ENCODE measurements at places on chromosomes 3 and 15.
A peak's percentile ranks its signal among the peaks of the same experiment; 100 is the strongest.

DNA sequence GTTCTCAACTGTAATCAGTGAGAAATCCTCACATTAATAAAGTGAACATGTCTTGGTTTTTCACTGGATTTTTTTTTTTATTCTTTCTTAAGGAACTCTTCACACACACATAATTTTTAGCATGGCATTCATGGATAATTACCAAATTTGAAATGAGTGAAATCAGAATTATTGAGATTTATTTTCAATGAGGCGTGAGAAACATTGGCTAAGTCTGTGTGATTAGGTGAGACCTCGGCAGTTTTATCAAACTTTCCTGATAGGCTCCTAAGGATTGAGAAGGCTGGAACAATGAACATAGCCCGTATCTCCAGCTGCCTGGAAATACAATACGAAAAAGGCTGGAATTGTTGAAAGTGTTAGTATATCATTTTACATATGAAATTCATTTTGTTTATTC lies 35.5 kb downstream of the MDFIC2 start:
- DNase-seq: no peak

DNA sequence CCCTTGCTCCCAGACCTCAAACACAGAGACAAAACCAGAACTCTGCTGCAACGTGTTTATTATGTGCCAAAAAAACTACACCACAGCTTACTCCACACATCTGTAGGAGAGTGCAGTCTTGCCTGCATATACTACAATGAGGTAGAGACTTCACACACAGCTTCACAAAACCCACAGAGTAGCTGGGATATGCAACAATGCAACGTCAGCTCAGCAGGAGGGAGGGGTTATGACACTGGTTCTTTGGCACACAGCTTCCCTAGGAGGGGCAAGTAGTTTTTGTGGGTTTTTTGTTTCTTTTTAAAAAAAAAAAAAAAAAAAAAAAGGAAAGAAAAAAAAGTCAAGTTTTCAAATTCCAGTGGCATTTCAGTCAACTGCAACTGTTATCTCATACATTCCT lies 2.9 kb upstream of the RPS17 start:
- DNase-seq: peak; percentile 11

DNA sequence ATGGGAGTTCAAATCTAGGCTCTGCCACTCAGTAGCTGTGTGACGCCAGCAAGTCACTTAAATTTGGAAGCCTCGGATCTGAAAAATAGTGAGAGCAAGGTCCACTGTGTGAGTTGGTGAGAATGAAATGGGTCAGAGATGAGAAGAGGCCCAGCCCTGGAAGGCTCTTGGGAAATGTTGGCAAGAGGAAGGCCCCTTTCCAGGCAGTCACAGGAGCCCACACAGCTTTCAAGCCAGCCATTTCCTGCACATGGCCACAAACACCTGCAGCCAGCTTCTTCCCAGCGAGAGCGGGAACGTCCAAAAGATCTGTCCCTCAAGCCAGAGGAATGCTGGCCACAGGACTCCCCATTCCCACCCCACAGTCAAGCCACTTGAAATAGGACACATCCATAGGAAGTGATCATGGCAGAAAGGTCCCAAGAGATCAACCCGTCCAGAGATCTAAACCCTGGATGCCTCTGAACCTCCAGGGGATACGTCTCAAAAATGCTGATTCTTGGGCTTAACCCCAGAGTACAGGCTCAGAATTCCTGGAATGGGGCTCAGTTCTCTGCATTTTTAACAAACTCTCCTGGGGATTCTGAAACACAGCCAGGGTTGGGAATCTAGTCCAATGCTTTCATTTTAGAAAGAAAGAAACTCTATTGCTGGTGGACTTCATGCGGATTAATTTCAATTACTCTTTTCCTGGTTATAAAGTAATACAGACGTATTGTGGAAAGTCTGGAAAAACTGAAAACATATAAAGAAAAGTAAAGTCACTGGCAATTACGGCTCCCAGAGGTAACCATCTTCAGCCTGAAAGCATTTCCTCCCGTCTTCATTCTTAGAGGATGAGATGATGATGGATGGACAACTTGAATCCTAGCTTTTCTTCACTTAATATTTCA lies 35.9 kb downstream of the NTRK3 start:
- no peak for DNase-seq

DNA sequence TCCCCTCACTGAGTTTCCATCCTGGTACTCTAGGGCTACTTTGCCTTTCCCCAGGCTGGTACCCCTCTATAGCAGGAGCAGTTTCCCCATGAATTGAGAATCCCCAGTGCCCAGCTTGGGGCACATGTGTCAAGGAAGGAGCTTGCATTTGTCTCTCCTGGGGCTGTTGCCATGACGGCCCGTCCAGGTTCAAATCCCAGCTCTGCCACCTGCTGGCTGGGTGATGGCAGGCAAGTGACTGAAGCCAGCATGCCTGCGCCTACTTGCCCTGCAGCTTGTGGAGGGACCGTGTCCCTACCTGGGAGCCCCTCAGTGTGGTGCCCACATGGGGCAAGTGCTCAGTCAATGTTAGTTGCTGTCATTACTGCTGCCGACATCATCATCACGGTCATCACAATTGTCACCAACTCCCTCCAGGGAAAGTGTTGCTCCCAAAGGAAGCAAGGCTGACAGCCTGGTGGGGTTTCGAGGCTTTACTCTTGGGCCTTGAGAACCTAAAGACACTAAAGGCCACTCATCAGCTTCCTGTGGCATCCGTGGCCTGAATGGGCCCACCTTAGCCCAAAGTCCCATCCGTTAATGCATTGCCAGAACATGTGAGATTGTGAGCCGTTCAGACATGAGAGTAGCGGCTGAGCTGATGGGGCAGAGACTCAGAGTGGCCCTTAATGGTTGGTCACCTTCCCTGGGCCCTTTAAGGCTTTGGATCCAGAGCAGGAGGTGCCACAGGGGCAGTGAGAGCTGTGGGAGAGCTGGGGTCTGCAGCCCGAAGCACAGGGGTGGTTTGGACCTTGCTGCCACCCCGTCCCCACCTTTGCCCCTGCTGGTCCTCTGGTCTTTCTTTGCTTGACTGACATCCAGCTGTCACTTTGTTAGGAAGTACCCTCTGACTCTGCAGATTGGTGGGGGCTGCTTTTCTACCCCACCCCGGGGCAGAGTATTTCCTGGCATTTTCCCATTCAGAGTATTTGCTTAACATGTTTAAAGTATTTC lies 144.4 kb downstream of the DNAJB8 start:
- peak; percentile 51 for DNase-seq

GRCh38 chr3:28122227-28122626 lies 119.2 kb upstream of the CMC1 start:
- DNase-seq: no peak

GRCh38 chr3:139694542-139694941 lies 16.8 kb upstream of the NMNAT3 start:
- DNase-seq: no peak

- no peak for DNase-seq
Observed at GRCh38 chr3:53473422-53473821, 21.0 kb upstream of the CACNA1D start.

GRCh38 chr15:45376967-45377608 lies 1.3 kb downstream of the GATM start:
- no peak for DNase-seq

GRCh38 chr3:134430174-134430573 lies 55.6 kb downstream of the ANAPC13 start:
- DNase-seq: no peak

DNA sequence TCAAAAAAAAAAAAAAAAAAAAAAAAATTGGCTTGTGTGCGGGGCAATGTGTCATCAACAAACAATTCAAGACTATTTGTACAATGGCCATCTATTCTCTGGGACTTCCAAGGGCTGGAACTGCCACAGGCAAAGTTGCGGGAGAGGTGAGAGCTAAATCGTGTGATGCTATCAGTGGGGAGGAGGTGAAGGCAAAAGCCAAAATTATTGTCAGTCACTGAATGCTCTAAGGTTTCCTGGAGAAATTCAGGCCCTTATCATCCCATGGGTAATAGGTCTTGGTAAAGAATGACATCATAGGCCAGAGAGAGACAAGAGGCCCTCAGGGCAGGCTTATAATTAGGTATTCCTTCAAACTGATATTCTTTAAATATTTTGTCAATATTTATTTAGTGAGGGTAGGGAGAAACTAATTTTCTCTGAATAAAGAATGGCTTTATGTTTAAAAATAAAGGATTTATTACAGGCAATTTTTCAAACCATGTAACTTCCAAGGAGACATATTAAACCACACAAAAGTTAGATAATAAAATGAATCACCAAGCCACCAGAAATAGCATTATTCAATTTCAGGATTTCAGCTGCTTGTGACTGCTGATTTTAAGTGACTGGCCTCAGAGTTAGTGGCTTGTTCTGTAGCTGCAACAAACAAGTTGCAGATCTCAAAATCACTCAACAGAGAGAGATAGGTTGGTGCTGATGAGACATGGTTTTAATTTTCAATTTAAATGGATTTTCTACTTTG lies 226.3 kb upstream of the MRPL3 start:
- DNase-seq: no peak

- peak; percentile 32 for DNase-seq
Observed at GRCh38 chr3:124246949-124247348, 255.0 kb upstream of the ROPN1 start.

DNA sequence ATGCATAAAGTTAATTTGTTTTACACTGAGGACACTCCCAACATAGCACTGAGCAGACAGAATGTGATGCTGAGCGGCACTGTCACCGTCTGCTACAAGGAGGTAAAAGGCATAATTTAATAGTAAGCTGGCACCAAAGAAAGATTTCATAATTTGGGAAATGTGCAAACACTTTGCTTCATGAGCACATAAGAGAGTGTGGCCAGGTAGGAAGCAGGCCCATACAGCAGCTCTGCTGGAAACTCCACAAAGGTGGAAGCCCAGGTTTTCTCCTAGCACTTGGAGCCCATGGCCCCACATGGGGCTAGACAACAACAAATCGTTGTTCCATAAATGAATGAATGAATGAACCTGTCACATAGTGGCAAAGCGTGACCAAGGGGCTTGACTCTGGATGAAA lies 68.5 kb upstream of the CACNA2D3 start:
- no peak for DNase-seq

DNA sequence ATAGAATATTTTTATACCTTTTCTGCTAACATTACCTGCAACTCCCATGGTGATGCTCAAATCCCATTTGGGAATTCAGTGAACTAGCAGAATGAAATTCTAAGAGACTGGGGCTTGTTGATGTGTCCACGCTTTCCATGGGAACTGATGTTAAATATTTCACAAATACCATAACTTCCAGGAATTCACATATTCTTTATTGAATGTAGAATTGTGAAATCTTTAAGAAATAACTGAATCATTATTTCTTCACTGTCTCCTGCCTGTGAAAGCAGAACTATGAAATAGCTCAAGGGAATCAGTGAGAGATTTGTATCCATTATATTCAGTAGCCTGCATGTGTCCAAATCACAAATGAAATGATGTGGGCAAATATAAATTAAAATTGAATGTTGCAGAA lies 130.8 kb downstream of the SERPINI1 start:
- no peak for DNase-seq

DNA sequence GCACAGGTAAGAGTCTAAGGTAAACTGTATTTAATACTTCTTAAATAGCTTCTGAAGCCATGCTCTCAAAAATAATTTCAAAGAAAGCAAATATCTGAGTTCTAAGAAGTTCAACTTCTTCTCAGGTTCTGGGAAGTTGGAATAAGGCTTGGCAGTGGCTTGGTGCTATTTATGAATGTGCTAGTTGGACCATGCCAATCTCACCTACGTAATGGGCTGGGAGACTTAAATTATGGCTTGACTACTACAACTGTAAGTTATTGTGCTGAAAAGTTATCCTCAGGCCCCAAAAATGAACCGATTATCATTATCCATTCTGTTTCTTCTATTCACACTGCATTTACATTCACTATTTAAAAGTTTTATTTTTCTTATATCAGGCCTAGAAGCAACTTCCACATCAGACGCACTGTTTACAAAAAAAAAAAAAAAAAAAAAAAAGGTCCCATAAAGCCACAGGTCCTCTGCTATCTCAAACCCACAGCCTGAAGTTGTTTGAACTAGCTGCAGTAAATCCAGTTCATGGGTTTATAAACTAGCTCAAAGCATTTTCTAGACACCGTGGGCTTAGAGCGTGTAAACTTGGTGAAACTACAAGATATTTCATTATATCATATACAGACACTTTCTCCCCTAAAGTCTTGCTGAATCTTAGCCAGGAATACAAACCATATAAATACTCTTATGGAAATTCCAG lies 3.4 kb downstream of the LRIG1 start:
- no peak for DNase-seq

DNA sequence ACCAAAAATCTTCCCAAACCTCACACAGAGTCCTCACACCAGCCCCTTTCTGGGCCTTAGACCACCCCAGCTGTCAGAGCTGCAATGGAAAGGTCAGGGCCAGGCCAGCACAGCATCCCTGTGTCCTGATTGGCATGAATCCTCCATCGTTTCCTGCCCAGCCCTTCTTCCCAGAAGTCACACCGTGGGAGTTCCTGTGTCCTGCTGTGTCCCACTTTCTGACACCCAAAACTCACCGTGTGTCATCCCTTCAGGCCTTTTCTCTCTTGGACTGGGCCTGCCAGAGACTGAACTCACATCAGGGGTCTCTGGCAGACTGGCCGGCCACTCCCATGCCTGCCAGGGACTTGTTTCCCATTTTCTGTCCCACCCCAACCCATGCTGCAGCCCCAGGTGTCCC lies 32.5 kb upstream of the CHRNB4 start:
- no peak for DNase-seq

- DNase-seq: no peak
Observed at GRCh38 chr3:195788711-195789581, 22.8 kb downstream of the MUC4 start.

GRCh38 chr15:73865904-73866303 lies 7.5 kb upstream of the TBC1D21 start:
- DNase-seq: no peak

- no peak for DNase-seq
Observed at GRCh38 chr3:148534089-148534988, 163.4 kb upstream of the AGTR1 start.

- DNase-seq: no peak
Observed at GRCh38 chr3:101536266-101536665, 23.3 kb upstream of the SENP7 start.

- no peak for DNase-seq
Observed at GRCh38 chr3:160279657-160280056, 54.4 kb downstream of the C3orf80 start.

GRCh38 chr3:161430307-161430706 lies 59.0 kb upstream of the SPTSSB start:
- DNase-seq: no peak

DNA sequence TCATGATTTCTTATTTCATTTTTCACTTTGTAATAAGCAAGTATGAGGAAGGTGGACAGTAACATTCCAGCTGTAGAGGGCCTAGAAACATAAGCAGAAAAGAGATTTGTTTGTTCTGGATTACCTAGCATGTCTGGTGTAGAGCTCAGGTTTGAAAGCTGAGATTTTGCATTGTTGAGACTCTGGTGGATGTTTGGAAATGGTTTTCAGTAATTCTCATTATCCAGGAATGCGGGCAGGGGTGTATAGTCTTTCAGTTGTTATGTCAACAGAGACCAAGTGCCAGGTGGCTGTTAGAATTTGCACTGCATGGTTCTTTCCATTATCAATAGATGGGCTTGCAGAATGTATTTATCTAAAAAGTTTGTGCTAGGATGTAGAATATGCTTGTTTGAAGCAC lies 10.9 kb downstream of the GPD1L start:
- DNase-seq: no peak

GRCh38 chr15:63500265-63501250 lies 3.8 kb upstream of the USP3 start:
- DNase-seq: no peak
